Nucleus accumbens (tissue), 56 donors: ENCODE measurements at places on chromosomes 7 and 10.

DNA sequence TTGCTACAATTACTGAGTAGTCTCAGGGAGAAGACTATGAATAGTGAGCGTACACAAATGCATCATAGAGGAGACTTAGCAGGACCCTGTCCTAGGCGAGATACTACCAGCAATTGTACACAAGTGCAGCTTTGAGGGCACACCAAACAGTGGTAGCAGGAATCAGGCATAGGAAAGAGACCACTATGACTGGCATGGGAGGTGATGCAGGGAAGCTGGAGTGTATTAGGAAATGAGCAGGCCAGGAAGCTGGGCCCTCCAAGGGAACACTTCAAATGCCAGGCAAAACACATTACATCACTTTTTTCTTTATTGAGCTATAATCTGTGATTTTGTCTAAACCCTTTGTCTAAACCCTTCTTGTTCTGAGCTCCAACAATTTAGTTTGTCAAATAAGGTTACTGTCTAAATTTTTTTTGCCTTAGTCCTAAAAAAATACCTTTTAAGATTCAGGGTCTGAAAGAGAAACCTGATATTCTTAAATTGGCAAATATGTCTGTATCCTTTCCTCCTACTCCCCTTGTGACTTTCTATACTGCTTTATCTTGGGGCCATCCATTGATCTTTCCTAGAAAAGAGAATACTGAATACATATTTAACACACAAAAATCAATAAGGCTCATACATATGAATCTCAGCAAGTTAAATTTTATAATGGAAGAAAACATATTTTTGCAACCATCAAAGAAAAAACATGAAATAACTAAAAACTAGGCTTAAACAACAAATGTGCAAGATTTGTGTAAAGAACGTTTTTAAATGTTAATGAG, 193.8 kb upstream of the PHYHIPL start:
- DNase-seq, result no peak

DNA sequence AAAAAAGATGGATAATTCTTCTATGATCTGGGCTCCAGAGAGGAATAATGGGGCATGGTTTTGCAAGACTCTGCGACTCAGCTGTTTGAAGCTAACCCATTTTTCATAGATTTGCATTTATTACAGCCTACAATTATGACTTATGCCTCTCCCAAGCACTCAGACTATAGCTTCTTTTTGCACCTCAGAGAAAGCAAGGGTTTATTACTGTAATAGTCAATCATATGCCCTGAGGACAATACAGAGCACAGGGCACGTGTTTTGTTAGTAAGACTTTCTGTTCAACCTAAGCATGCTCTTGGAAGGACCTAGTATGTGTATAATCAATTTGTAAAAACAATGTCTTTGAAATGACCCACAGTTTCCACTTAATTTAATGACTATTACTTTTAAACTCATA, 221.2 kb downstream of the PARD3 start:
- DNase-seq, result no peak

GRCh38 chr10:128614016-128614605, 487.9 kb upstream of the MKI67 start:
- no peak for DNase-seq

GRCh38 chr7:47551668-47552440, 30.1 kb downstream of the TNS3 start:
- no peak for DNase-seq

DNA sequence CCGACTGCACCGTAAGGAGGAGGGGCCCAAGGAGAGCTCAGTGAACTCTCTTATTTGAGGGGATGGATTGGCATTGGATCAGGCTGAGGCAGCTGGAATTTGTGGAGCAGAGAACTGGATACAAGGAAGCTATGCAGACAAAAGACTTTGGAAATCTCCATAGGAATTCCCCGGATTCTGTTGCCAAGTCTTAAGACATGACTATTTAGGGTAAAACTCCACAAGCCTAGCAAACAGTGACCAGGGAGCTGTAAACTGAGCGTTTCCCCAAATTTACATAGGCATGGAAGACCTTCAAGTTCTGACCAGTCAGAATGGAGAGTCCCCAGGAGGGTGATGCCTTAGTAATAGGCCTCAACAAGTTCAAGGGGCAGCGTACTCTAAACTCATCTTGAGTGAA, 82.5 kb upstream of the PCBD1 start:
- no peak for DNase-seq

DNA sequence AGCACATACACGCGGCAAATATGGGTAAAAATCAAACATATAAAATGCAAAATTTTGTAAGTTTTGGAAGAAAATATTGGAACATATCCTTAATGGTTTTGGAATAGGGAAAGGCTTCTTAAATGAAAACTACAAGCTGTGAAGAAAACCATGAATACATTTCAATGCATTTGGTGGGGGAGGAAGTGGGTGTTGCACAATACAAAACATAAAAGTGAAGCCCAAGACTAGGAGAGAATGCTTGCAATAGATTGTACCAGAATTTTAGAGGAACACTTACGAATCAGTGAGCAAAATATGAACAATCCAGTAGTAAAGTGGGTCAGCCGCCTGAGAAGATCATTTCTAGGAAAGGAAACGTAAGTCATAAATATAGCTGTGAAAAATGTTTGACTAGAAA, 322.6 kb upstream of the MKI67 start:
- DNase-seq, result no peak

GRCh38 chr7:131899271-131900030, 343.0 kb upstream of the PODXL start:
- no peak for DNase-seq

- DNase-seq, result no peak
These were observed 448.8 kb downstream of the GRM8 start for GRCh38 chr7:126803990-126804389.

GRCh38 chr7:44757739-44758138, 9.1 kb downstream of the ZMIZ2 start:
- DNase-seq, result no peak

DNA sequence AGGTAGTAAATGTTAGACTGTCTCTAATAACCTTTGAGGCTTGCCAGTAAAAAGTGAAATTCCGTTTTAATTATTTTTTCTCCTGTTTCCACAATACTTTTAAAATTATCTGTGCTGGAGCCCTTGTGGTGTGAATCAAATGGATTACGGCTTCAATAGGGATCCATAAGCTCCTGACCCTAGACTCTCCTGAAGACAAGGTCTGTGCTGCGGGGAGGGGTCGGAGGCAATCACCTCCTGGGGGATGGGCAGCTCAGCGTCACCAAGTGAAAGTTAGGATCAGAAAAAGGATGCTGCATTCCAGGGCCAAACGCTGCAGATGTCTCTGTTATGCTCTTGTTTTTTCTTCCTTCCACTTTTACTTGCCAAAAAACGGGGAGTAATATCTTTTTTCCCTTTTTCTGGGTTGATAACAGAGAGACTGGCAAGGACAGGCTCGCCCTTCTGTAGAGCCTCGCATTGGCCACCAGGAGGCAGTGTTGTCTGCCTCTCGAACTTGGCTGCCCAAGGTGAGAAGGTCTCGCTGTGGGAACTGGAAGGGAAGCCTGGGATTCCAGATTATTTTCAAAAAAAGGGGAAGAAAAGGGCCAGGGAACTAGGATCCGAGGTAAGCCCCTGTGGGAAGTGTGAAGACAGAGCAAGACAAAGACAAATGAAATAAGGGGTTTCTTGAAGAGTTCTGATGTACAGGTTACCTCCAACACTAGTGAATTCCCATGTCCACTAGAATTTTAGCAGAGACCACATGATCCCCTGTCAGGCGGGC, 621.9 kb downstream of the ACTR3B start:
- peak; percentile 21 for DNase-seq

DNA sequence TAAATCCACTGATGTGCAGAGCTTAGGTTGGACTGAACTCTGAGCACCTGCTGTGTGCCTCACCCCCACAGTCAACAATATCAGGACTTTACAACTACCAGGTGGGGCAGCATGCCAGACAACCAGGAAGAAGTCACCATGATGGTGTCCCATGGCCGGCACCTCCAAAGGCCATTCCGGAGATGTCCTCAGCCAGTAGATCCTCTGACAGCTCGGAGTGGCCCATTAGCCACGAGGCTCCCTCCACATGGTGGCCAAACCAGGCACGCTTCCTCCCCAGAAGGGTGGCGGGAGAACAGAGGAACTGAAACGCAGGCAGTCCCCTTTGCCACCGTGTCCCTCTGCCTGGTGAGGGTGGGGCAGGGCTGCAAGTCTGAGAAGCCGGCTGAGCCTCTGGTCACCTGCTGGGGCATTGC, 390.0 kb downstream of the TNS3 start:
- DNase-seq, result no peak

DNA sequence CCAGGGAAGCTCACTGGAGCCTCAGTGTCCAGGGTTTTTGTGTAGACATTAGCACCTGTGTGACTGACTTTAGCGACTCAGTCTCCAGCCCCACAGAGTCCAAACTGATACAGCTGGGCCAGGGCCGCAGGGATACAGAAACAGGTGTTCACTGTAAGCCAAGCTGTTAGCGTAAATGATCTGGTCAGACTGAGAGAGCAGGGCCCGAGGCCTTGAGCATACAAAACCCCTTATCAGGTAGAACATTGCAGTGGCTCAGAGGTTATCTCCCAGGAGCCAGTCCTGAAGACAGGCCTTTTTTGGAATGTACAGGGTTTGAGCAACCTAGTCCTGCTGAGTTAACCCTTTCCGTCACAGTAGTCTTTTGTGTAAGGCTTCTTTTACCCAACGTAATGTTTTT, 25.0 kb downstream of the LHPP start:
- no peak for DNase-seq
